ENCODE measurements at places on chromosomes 5 and 9.

- no peak for DNase-seq
Observed at GRCh38 chr9:134490446-134490845, 151.2 kb upstream of the COL5A1 start.

GRCh38 chr5:134521841-134522240, 3.6 kb upstream of the JADE2 start:
- DNase-seq, result no peak

- DNase-seq, result no peak
Observed at GRCh38 chr5:159817262-159818029, 98.8 kb upstream of the ADRA1B start.

GRCh38 chr9:136916330-136917184, 28.0 kb downstream of the FBXW5 start:
- DNase-seq, result no peak

GRCh38 chr5:107673368-107674136, 2.8 kb upstream of the EFNA5 start:
- DNase-seq, result peak; percentile 75

DNA sequence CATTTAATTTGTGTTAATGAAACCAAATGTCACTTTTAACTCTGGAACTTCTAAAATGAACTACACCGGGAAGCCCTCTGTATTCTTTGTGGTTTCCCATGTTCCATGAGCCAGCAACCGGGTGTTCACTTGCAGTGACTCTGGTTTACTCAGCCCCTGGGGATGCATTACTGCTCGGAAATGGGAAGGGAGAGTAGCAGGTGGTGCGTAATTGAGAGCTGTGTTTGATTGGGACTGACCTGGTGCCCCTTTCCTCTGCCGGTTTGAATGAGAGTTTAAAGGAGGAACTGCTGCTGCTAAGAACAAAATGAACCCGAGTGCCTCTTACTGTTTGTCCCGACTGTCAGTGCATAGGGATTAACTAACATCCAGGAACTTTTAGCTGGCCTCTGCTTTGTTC, 100.1 kb upstream of the DHFR start:
- DNase-seq, result peak; percentile 32

DNA sequence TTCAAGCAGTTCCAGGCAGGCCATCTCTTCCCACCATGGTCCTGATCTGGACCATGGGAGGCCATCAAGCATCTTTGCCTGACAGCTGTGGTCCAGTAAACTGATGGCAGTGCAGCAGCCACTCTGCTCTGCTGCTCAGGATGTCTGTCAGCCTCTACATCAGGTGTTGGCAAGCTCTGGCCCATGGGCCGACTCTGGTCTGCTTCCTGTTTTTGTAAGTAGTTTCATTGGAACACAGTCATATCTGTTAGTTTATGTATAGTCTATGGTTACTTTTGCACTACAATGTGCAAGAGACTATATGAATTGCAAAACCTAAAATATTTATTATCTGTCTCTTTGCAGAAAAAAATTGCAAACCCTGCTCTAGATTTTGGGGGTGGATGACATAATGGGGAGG, 225.0 kb downstream of the KCTD16 start:
- DNase-seq, result no peak

GRCh38 chr5:38925154-38925925, 79.5 kb downstream of the OSMR start:
- no peak for DNase-seq

- DNase-seq, result no peak
Observed at GRCh38 chr9:93520523-93520922, 55.9 kb upstream of the PHF2 start.

- DNase-seq, result no peak
Observed at GRCh38 chr5:5826911-5827310, 404.4 kb downstream of the ICE1 start.

GRCh38 chr9:120713257-120714087, 798 bp downstream of the MEGF9 start:
- peak; percentile 22 for DNase-seq

DNA sequence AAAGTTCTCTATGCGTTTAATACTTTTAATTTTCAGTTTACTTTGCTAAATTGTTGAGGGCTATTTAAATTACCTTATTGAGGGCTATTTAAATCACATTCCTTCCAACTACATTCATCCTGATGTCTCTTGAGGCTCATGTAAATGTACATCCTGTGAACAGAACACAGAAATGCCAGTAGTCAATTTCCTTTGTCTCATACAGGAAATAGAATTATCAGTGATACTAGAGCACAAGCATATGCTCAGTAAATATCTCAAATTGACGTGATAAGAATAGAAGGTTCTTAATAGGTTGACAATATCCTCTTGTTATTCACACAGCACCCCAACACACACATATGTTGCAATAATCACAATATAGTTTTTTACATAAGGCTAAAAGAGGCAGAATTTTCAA, 449.0 kb downstream of the CYLC2 start:
- DNase-seq, result no peak

Measured in activated naive CD4-positive, alpha-beta T cell treated with Interleukin-2 at 50 U/mL for 16 hours (primary cell).